ENCODE measurements at places on chromosomes 3 and 15. TPM values are rescaled to one million over a fixed set of nuclear protein-coding genes. Genes with fewer than 3 reads are reported as not detected.

The FBXO40 gene
- not detected for total RNA-seq

The MEIS2 gene
- 9.3 TPM for total RNA-seq

The DUOXA2 gene
- total RNA-seq, result not detected

The DNAH1 gene
- total RNA-seq, result 2.4 TPM

The LRRC2 gene
- total RNA-seq, result not detected

The MAP6D1 gene
- 7.9 TPM for total RNA-seq

The SLC38A3 gene
- 6.0 TPM for total RNA-seq

The SRGAP3 gene
- total RNA-seq, result 0.82 TPM

The FBXW12 gene
- total RNA-seq, result not detected

The C3orf85 gene
- not detected for total RNA-seq

The FSIP1 gene
- 1.4 TPM for total RNA-seq

The SGO1 gene
- total RNA-seq, result 14.8 TPM

The CHCHD6 gene
- 31.5 TPM for total RNA-seq

The CAND2 gene
- total RNA-seq, result 0.13 TPM

The SYNPR gene
- total RNA-seq, result not detected

The SNRPN gene
- 75.1 TPM for total RNA-seq

The P2RY13 gene
- not detected for total RNA-seq

The ARID3B gene
- 12.7 TPM for total RNA-seq

The HTR3E gene
- total RNA-seq, result not detected

The RHOV gene
- 4.2 TPM for total RNA-seq

The STAC gene
- 18.8 TPM for total RNA-seq

The C3orf20 gene
- not detected for total RNA-seq

The SH2D7 gene
- total RNA-seq, result not detected

The AQR gene
- 41.4 TPM for total RNA-seq

The IQCH gene
- total RNA-seq, result 3.9 TPM

The GOLGA8G gene
- not detected for total RNA-seq

The EXD1 gene
- total RNA-seq, result 0.15 TPM

The RSRC1 gene
- 49.4 TPM for total RNA-seq

The PLXND1 gene
- 248 TPM for total RNA-seq

The CA12 gene
- total RNA-seq, result 0.74 TPM

The GOLGA8J gene
- 0.44 TPM for total RNA-seq

The LRRIQ4 gene
- total RNA-seq, result not detected
